ENCODE measurements at places on chromosomes 4 and X.

DNA sequence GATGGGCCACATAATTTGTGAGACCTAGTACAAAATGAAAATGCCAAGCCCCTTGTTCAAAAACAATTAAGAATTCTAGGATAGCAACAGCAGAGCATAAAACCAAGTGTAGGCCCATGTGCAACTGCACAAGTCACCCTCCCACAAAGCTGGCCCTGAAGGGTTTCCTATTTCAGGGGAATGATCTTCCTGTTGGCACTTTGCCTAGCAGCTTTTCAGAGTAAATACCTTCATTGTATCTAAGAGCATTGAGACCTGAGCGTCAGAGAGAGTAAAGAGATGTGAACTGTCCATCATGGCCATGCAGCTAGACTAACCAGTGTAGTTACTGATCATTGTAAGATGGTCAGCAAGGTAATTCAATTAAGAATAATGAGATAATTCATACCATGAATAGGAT lies 113.6 kb downstream of the CNKSR2 start:
- DNase-seq = no peak

DNA sequence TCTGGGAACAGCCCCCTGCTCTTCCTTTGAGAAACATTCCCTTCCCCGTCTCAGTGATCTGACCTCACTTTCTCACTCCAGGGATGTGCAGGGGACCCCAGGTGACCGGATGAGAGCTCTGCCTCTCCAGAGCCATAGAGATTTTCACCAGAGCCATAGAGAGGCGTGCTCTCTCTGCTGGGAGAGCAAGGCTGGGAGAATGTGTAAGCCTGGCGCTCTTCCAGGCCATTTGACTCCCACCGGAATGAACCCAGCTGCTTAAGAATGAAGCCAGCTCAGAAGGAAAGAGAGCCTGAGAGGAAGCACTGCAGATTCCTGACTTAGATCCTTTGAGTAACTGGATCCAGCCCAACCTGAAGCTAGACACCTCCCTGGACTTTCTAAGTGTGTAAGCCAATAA lies 106.4 kb downstream of the DHX15 start:
- no peak for DNase-seq

DNA sequence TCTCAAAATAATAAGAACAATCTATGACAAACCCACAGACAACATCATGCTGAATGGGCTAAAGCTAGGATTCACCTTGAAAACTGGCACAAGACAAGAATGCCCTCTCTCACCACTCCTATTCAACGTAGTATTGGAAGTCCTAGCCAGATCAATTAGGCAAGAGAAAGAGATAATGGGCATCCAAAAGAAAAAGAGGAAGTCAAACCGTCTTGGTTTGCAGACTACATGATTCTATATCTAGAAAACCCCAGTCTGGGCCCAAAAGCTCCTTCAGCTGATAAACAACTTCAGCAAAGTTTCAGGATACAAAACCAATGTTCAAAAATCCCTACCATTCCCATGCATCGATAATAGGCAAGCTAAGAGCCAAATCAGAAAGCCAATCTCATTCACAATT lies 59.0 kb downstream of the CHM start:
- no peak for DNase-seq

DNA sequence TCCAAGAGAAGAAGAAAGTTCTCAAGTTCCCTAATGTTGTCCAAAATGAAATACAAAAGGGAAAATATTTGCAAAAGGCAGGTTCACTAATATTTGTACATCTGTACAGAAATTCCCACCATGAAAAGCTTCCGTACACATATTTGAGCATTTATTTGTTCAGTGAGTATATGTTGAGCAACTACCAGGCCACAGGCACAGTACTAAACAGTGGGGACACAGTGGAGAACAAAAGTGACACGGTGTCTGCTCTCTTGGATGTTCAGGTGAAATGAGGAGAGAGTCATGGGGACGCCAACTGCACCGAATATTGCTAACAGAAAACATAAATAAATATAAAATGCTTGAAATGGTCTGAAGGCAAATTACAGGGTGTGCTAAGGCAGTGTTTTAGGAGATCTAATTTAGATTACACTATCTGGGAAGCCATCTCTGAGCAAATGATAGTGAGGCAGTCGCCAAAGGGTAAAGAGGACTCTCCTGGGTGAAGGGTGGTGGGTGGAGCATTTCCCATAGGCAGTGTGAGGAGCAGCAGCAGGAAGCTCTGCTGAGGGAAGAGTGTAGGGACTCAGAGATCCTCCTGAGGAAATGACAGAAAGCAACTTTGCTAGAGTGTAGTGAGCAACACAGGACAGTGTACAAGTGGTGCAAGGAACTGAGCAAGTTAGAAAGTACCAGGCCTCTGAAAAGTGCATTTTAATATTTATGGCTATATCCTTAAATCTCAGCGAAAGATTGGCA lies 375.2 kb downstream of the GALNTL6 start:
- DNase-seq = no peak

DNA sequence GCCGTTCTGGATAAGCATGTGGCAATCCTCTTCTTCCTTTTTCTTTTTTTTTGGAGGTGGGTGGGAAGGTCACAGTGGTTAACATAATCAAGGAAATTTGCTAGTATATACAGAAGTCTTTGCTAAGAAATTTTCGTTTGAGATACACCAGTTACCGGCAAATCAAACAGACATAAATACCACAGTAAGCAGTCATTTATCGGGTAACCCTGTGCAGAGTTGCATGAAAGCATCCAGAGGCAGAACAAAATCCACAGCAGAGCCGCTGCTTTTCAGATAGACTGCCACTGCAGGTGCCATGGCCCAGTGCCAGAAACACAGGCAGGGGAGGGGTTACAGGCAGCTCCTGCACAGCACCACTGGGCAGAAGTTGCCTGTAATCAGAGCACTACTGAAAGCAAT lies 179.1 kb upstream of the MAB21L2 start:
- no peak for DNase-seq

- no peak for DNase-seq
Observed at GRCh38 chrX:14673764-14674163, 144.4 kb downstream of the GLRA2 start.

- no peak for DNase-seq
Observed at GRCh38 chrX:104430072-104430741, 135.8 kb upstream of the IL1RAPL2 start.

GRCh38 chrX:38891641-38892413 lies 90.6 kb downstream of the MID1IP1 start:
- no peak for DNase-seq

DNA sequence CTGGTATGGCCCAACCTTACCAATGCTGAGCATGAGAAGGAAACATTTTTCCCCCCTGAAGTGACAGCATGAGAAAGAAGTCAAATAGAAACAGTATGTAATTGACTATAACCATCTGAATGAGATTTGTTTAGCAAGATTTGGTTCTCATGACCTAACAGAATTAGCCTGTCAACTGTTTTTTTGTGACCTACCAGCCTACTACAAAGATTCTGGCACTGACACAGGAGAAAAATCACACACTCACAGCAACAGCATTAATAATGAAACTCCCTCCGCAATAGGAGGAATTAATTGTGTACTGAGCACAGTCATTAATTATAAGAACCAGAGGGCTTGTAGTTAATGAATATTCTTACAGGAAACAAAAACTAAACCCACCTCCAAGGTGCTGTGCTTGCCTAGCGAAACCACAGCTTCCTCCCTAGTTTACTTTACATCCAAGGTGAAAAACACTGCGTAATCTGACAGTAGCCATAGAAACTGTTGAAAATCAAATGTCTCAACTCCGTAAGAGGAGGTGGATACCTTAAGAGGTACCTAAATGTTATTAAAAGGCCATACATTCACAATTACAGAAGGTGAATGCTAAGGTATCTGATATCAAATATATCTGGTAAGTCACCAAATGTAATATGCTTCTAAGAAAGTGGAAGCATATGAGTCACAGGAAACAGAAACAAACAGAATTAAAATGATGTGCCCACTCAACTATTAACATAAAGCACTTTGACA lies 34.9 kb downstream of the MMRN1 start:
- no peak for DNase-seq

DNA sequence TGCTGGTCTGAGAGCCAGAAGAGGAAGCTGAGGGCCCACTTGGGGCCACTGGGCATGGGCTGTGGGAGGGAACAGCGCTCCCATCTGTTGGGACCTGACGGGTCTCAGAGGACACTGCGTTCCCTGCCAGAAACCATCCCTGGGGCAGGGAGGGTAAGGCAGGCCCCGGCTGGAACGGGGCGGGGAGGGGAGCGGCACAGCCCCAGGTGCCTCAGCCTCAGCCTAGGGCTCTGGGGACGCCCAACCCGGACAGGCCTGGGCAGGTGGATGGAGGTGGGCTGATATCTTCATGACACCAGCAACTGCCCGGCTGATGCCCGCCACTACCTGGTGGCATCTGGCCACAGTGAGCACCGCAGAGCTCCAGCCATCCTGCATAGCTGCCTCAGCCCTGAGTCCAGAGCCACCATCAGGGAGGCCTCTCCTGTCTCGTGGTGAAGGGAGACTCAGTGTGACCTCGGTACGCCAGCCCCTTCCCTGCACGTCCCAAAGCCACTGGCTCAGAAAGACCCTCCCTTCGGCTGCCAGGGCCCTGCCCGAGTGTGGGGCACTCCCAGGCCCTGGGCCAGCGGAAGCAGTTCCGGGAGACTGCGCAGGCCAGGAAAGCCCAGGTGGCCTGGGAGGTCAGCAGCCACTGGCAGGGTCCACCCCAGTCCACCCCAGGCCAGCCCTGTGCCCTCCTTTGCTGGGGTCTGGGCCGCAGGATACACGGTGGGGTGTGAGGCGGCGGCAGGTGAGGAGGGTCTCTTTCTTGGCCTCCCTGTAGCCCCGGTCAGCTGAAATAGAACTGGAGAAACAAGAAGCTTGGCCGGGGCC lies 34.6 kb upstream of the FGFR3 start:
- DNase-seq = no peak

DNA sequence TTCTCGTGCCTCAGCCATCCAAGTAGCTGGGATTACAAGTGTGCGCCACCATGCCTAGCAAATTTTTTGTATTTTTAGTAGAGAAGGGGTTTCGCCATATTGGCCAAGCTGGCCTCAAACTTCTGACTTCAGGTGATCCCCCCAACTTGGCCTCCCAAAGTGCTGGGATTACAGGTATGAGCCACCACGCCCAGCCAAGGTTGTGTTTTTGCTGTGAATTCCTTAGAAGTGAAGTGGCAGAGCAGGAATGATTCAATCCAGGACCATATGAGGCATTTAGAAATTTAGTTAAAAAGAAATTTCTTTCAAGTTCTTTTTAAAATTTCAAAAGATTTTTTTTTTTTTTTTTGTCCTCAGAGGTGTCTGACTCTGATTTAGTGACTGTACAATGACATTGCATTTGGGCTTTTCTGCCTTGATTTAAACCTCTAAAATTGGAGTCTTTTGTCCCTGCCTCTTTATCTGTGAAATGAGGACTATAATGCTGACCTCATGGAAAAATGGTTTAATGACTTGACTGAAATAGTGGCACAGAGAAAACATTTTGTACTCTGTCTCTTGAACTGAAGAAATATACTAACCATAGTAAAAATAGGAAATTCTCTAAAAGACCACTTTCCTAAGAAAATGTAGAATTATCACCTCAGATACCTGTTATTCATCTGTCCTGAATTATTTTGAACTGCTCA lies 59.9 kb downstream of the CXCL13 start:
- no peak for DNase-seq

DNA sequence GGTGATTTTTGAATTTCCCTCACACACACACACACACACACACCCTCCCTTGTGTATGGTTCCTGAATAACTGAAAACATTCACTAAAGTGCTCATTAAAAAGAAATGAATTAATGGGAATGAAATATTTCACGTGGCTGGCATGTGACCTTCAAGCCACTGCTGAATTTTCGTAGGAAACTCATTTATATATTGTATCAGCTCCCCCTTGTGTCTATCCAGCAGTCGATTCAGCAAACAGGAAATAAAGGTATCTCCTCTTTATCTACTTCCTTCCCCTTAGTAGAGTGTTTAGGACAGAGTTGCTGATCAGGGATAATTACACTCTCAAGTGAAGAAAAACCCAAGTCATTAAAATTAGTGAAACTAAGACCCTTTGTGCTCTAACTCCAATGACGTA lies 912.6 kb upstream of the LCORL start:
- DNase-seq = no peak

GRCh38 chr4:2303686-2304320 lies 41.9 kb upstream of the MXD4 start:
- DNase-seq = no peak

DNA sequence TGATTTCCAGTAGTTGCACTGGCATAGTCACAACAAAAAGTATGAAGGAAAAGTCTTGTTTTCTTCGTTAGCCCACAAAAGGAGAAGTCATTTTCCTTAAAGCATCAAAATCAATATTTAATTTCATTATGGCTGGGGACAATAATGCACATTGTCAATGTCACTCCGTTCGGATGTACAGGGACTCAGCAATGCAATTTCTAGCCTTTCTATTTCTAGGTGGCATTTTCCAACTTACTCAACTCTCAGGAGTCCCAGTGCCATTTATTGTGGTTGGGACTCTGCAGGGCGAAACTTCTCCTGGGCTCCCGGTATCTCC lies 99.6 kb downstream of the CEP135 start:
- no peak for DNase-seq

DNA sequence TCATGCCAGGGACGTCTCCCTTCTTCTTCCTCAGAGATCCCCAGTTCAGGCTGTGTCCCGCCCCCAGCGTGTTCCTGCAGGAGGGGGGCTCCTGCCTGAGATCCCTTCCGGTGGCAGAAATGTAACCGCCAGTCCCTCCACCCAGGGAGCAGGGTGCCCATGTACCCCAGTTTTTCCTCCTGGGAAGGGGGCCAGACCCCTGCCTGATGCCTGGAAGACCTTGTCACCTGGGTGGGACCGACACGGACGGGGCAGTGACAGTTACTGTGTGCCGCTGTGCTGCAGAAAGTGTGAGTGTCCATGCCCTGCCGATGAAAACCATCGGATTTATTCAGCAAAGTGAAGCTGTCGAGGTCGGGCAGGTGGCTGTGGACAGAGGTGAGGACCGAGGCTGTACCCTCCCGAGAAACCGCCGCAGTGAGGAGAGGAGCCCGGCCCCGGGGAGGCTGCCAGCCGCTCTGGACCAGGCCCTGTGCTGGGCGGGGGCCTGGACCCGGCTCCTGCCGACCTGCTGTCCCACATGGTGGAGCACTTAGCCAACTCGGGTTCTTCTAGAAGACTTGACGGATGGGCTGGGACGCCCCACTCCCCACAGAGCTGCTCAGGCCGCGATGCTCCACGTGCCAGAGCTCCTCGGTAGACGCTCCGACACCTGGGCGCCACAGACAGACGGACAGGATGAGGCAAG lies 36.7 kb upstream of the HMX1 start:
- no peak for DNase-seq

- DNase-seq = no peak
Observed at GRCh38 chr4:96262057-96262456, 422.2 kb downstream of the PDHA2 start.

- no peak for DNase-seq
Observed at GRCh38 chr4:56698329-56698728, 17.2 kb upstream of the HOPX start.

- DNase-seq = no peak
Observed at GRCh38 chr4:648579-649292, 23.4 kb downstream of the PDE6B start.

- no peak for DNase-seq
Observed at GRCh38 chr4:79338148-79338547, 12.3 kb upstream of the NAA11 start.

Data from stimulated activated CD4-positive, alpha-beta T cell treated with anti-CD3 and anti-CD28 coated beads, Interleukin-15, amount 100 ng/mL, for 1 hour (primary cell).